ENCODE measurements at places on chromosomes 13 and 19. TPM values are rescaled to one million over a fixed set of nuclear protein-coding genes. Genes with fewer than 3 reads are reported as not detected.

The LILRB5 gene
- not detected for total RNA-seq

The ZNF585A gene
- 8.2 TPM for total RNA-seq

The ATP4B gene
- not detected for total RNA-seq

The NLRP9 gene
- total RNA-seq = not detected

The CGB8 gene
- not detected for total RNA-seq

The RPS19 gene
- total RNA-seq = 689 TPM

The ZNF582 gene
- 2.5 TPM for total RNA-seq

The ZNF567 gene
- total RNA-seq = 4.0 TPM

The ZNF700 gene
- total RNA-seq = 11.5 TPM

The EBI3 gene
- total RNA-seq = not detected

The FSD1 gene
- 15.5 TPM for total RNA-seq

The SLC10A2 gene
- not detected for total RNA-seq

The CFD gene
- total RNA-seq = 7.1 TPM

The UGGT2 gene
- 67.3 TPM for total RNA-seq

The ZNF442 gene
- total RNA-seq = 4.6 TPM

Data from uterine smooth muscle cell (primary cell).